Aorta (tissue), 5 donors: ENCODE measurements at places on chromosomes 11 and 22. TPM values are rescaled to one million over a fixed set of nuclear protein-coding genes. Genes with fewer than 3 reads are reported as not detected.

The RFPL3 gene
- not detected for total RNA-seq

The THRSP gene
- not detected for total RNA-seq

The SUSD2 gene
- total RNA-seq = 15.0 TPM

The KRTAP5-7 gene
- 0.63 TPM for total RNA-seq

DNA sequence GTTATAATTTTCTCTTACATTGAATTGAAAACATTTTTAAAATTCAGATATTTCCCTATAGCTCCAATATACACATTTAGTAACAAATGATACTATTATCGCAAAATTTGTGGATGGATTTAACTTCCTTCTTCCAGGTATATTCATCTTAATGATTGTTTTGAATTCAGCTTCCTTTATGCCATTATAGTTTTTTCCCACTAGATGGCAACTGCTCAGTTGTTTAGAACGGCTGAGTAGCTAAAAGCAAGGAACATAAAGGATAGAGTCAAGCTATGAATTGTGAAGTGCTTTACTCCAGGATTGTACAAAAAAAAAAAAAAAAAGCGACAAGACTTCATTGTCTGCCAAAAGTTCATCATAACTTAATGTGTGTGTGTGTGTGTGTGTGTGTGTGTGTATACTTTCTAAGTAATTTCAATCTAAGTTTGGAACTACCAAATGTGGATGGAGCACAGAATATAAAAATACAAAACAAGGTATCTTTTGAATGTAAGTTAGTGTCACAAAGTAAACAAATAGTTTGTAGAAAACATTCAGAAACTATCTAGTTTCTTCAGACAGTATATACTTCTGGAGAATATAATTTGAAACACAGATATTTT lies 846.4 kb downstream of the DLG2 start:
- DNase-seq = no peak
- no peaks in the 10 kb centered on the region for H3K36me3 ChIP-seq
- no peak overlapping the region for H3K4me3 ChIP-seq
- H3K4me1 ChIP-seq = no peaks in the 10 kb centered on the region

GRCh38 chr11:46593550-46594373 lies at the start of gene AMBRA1:
TSS of gene AMBRA1 (minus strand) at chr11:46594023. CDS start at chr11:46548380, 45,643 bp downstream.
- peak within 1 kb of the TSS; percentile 74 for H3K4me3 ChIP-seq
- DNase-seq = peak; percentile 85
- H3K27me3 ChIP-seq = no peaks in the 10 kb centered on the region
- peak within 1 kb of the TSS; percentile 20 for H3K27ac ChIP-seq
- H3K36me3 ChIP-seq = no peaks in the 10 kb centered on the region
- H3K4me1 ChIP-seq = peaks cover 3% of the 10 kb centered on the region

GRCh38 chr22:42271191-42271813 lies 849 bp upstream of the TCF20 start:
- no peak overlapping the region for H3K4me3 ChIP-seq
- H3K4me1 ChIP-seq = no peaks in the 10 kb centered on the region
- H3K27ac ChIP-seq = no peak overlapping the region
- H3K36me3 ChIP-seq = no peaks in the 10 kb centered on the region
- no peak for DNase-seq
- H3K27me3 ChIP-seq = no peaks in the 10 kb centered on the region

DNA sequence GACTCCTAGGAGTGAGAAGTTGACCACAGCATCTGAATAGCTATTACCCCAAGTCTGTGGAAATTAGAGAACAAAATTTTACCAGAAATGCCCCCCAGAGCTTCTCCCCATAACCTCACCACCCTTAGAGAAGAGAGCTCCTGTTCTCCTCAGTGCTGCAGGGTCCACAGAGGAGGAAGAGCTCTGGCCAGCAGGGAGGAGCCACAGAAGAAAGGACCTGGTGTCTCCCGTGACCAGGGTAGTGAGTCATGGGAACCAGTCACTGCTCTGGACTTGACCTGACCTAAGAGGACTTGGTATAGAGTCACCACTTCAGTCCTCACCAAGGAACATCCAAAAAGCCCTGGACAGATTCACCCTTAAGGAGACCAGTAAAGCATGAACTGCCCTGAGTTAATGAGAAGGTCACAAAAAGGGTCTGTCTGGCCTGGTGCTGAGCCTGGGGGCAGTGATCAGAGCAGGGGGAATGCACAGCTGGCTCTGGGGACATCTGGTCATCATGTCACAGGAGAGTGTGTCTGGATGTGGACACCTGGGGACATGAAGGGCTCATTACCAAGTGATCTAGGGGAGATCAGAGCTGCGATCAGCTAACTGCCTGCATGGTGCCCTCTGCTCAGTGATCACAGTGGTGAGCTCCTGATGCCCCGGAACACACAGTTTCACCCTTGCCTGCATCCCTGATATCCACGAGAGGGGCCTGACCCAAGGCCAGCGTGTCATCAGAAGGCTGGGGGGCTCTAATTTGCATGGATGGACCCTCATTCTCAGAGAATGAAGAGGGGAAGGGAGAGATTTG lies 103.3 kb upstream of the TOP3B start:
- no peaks in the 10 kb centered on the region for H3K36me3 ChIP-seq
- H3K27me3 ChIP-seq = no peaks in the 10 kb centered on the region
- no peak overlapping the region for H3K4me3 ChIP-seq
- H3K27ac ChIP-seq = no peak overlapping the region

GRCh38 chr22:22976033-22976922 lies 88.7 kb downstream of the IGLL5 start:
- H3K4me3 ChIP-seq = no peak overlapping the region
- no peaks in the 10 kb centered on the region for H3K36me3 ChIP-seq
- no peak for DNase-seq
- no peaks in the 10 kb centered on the region for H3K4me1 ChIP-seq
- H3K27me3 ChIP-seq = no peaks in the 10 kb centered on the region

DNA sequence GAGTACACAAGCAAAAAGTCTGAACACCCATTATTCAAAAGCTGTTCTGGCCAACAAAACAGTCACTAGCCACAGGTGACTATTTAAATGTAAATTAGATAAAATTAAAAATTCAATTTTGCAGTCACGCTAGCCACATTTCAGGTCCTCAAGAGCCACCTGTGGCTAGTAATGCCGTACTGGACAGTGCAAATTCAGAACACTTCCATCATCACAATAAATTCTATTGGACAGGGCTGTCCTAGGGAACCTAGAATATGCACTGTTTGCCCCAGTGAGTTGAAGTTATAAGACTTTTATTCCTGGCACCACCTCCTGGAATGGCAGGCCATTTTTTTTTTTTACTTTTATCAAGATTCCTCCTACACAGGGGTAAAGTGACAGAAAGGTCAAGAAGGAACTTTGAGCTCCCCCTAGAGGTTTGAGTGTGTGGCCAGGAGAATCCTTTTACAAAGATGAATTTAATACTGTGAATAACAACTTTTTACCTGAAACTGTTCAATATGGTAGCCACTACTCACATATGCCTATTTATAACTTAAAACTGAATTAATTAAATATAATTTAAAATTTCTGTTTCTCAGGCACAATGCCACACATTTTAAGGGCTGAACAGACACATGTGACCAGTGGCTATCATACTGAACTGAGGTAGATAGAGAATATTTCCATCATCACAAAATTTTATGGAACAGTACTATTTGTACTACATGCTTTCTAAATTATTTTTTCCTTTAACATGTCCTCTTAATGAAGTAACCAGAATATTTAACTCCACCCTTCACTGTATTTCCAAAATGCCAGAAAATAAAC lies 6.5 kb downstream of the MSANTD2 start:
- H3K36me3 ChIP-seq = no peaks in the 10 kb centered on the region

GRCh38 chr11:12222055-12222792 lies 111.8 kb downstream of the MICAL2 start:
- no peaks in the 10 kb centered on the region for H3K27me3 ChIP-seq
- no peak for DNase-seq
- peaks cover 2% of the 10 kb centered on the region for H3K4me1 ChIP-seq
- H3K27ac ChIP-seq = peak overlapping the region; percentile 35

DNA sequence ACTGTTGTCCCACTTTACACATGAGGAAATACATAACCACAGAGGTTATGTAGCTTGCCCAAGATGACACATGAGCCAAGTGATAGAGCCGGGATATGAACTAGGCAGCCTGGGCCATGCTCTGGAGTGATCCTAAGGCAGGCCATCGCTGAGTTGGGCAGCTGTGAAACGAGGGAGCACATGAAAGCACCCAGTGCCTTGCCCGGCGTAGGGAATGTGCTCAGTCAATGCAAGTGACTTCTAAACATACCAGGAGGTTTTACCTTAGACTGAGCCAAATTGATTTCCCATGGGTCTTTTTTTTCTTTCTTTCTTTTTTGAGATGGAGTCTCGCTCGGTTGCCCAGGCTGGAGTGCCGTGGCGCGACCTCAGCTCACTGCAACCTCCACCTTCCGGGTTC lies 10.5 kb downstream of the GRIK4 start:
- no peaks in the 10 kb centered on the region for H3K36me3 ChIP-seq
- DNase-seq = no peak
- no peaks in the 10 kb centered on the region for H3K4me1 ChIP-seq
- no peaks in the 10 kb centered on the region for H3K27me3 ChIP-seq

- H3K4me1 ChIP-seq = no peaks in the 10 kb centered on the region
- no peak overlapping the region for H3K4me3 ChIP-seq
- H3K36me3 ChIP-seq = no peaks in the 10 kb centered on the region
- no peak overlapping the region for H3K27ac ChIP-seq
- no peaks in the 10 kb centered on the region for H3K27me3 ChIP-seq
These were observed 205.9 kb downstream of the ST3GAL4 start for GRCh38 chr11:126561327-126561893.

DNA sequence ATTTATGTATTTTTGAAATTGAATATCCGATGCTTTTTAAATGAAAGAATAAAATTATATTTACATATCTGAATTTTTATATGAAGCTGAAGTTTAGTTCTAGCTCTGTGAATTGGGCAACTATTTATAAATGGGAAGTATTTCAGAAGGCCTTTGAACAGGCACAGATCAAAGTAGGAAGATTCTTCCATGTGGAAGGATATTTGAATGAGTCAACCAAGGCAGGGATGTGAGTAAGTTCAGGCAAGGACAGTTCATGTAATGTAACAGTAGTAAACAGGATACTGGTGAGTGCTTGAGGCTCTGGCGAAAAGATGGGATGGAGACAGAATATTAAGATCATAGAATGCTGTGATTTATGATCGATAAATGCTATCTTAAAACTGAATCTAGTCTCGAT lies 417.8 kb upstream of the CCDC179 start:
- DNase-seq = no peak
- H3K27ac ChIP-seq = no peak overlapping the region
- no peaks in the 10 kb centered on the region for H3K4me1 ChIP-seq
- no peaks in the 10 kb centered on the region for H3K27me3 ChIP-seq
- H3K4me3 ChIP-seq = no peak overlapping the region

GRCh38 chr11:120060512-120060911 lies 77.4 kb downstream of the TRIM29 start:
- H3K27me3 ChIP-seq = no peaks in the 10 kb centered on the region
- no peak overlapping the region for H3K4me3 ChIP-seq
- no peaks in the 10 kb centered on the region for H3K36me3 ChIP-seq
- no peak overlapping the region for H3K27ac ChIP-seq

GRCh38 chr11:38384568-38384967 lies 1786.5 kb upstream of the RAG2 start:
- H3K4me3 ChIP-seq = no peak overlapping the region
- no peaks in the 10 kb centered on the region for H3K27me3 ChIP-seq
- DNase-seq = no peak
- no peak overlapping the region for H3K27ac ChIP-seq
- H3K4me1 ChIP-seq = no peaks in the 10 kb centered on the region

GRCh38 chr11:27354359-27354965 lies 8.6 kb downstream of the CCDC34 start:
- DNase-seq = no peak
- H3K4me3 ChIP-seq = no peak overlapping the region
- no peak overlapping the region for H3K27ac ChIP-seq
- no peaks in the 10 kb centered on the region for H3K27me3 ChIP-seq

DNA sequence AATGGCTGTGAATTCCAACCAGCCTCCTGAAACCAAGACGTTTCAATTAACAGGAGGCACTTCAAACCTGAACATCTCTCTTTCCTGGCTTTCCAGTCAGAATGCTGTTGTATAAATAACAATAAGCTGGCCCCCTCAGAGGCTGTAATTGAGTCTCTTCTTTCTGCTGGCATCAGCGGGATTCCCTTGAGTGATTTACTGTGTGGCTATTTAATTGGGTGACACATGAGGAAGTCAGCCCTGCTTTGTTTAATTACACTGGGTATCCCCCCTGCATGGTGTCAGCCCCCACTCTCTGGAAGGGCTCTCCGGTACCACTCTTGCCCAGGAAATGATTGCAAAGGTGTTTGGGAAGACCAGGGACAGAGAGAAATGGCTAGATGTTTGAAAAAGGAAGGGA lies 101.6 kb downstream of the NTM start:
- H3K27me3 ChIP-seq = no peaks in the 10 kb centered on the region
- H3K4me1 ChIP-seq = no peaks in the 10 kb centered on the region
- H3K36me3 ChIP-seq = no peaks in the 10 kb centered on the region
- DNase-seq = no peak
